ENCODE measurements at places on chromosomes 7 and 10.

DNA sequence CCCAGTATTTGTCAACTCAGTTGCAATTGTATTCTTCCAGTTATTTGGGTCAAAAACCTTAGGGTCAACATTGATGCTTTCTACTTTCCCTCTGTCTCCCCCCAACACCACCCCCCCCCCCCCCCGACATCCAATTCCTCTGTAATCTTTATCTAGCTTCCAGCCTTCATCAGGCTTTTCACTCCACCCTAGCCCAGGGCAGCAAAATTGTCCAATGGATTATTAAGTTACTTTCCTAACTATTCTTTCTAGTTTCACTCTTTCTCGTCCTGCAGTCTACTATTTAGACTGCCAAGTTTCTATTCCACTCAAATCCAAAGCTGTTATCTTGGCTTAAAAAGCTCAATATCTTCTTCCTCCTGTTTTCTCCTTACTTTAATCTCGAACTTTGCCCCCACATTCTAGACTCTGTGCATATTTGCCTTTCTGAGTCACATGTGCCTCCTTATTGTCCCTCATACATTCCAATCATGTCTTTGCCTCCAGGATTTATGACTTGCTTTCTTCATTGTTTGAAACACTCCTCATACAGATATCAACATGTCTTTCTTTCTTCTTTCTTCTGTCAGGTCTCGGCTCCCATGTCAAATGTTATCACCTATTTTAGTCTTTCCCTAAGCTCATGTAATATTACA is 196.6 kb upstream of the TMEM196 start:
- no peak for DNase-seq

- DNase-seq, result no peak
Observed at GRCh38 chr7:45401851-45402250, 172.3 kb upstream of the ADCY1 start.

- DNase-seq, result no peak
Observed at GRCh38 chr10:72277996-72278667, 4.4 kb downstream of the DDIT4 start.

GRCh38 chr10:14010101-14010558 is 320.6 kb downstream of the FRMD4A start:
- no peak for DNase-seq

- peak; percentile 54 for DNase-seq
Observed at GRCh38 chr7:5704534-5704922, 76.9 kb downstream of the RNF216 start.

GRCh38 chr10:28983799-28984198 is 305.1 kb upstream of the LYZL1 start:
- DNase-seq, result no peak

GRCh38 chr10:110993024-110993693 is 73.8 kb downstream of the SHOC2 start:
- no peak for DNase-seq

GRCh38 chr7:31986878-31987518 is 83.2 kb downstream of the PDE1C start:
- no peak for DNase-seq

- DNase-seq, result no peak
Observed at GRCh38 chr10:8577686-8578085, 523.2 kb downstream of the GATA3 start.

DNA sequence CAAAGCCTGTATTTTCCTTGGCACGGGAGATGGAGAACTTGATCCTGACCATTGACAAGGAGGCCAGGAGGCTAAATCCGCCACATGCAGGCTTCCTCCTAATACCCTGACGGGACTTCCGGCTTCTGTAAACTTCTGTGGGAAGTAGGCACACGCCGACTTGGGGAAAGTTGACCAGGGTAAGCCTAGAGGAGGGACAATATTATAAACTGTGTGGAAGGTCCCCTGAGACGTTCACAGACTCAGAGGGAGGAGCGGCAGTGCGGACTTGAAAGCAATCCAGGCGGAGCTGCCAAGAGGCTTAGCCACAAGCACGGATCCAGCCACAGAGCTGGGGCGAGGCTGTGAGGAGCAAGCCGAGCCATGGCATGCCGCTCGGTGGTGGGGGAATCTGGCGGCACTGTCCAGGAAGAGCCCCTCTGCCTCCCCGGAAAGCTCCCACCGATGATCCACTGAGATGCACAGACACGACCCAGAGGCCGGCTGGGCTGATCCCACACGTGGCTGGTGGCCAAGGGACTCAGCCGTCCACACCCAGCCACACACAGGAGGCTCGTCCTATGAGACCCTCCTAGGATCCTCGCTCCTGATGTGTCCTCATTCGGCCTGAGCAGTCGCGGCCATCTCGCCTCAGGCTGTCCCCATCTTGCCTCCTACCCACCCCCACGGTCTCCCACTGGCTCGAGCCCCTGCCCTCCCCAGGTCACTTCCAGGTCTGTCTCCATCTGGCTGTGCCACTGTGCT is 40.0 kb upstream of the INSIG1 start:
- DNase-seq, result no peak

DNA sequence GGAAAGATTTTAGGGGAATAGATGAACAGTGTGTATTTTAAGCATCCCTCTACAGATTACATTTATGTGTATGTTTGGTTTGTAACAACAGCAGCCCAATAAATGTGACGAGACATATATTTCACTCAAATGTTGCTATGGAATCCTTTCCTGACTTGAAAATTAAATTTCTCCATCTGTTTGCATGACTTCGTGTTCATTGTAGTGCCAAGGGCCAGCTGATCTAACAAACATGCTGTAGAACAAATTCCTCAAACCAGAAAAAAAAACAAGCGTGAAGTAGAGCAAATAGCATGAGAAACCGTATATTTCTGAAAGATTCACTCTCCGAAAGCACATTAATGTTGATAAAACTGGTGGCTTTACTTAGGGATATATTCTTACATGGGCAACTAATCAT is 87.8 kb downstream of the NRCAM start:
- no peak for DNase-seq

DNA sequence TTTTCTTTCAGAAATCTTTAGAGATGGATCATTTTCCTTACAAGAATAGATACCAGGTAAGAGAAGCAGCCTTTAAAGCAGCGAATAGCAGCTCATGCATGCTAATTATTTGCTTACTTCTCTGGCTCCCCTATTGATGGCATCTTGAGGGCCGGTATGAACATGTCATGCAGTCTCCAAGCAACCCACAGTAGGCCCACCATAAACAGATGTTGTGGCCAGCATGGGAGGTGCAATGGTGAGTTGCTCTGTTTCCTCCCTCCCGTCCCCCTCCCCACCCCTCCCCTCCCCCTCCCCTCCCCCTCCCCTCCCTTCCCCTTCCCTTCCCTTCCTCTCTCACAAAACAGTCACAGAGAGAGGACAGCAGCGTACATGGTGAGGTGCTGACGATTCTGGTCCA is 9.7 kb upstream of the ZNF273 start:
- no peak for DNase-seq

GRCh38 chr7:11194492-11194891 is 220.8 kb downstream of the PHF14 start:
- DNase-seq, result no peak

GRCh38 chr7:66886152-66886551 is 34.9 kb upstream of the TMEM248 start:
- DNase-seq, result no peak

GRCh38 chr7:134367956-134368749 is 51.4 kb upstream of the SLC35B4 start:
- no peak for DNase-seq

DNA sequence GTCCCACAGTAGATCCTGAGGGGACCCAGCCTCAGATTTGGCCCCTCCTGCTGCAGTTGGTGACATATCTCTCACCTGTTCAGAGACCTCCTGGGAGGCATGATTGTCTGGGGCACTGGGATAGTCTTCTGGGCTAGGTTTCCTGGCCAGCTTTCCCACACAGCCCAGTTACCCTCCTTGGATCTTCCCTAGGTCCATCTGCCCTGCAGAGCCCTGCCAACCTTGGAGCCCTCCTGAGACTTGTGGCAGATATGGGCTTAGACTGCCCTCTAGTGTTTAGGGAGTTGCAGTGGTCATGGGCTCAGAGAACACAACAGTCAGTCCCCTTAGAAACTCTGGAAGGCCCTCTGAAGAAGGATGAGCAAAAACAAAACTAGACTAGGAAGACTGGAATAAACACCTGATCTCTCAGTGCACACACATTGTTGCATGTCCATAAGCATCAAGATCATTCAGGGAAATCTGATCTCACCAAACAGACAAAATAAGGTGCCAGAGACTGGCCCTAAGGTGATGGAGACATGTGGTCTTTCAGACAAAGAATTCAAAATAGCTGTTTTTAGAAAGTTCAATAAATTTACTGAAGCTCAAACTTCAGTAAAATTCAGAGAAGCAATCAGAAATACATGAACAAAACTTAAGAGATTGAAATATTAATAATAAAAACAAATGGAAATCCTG is 324.6 kb downstream of the ATRNL1 start:
- no peak for DNase-seq

GRCh38 chr10:132434405-132435005 is 37.5 kb downstream of the PWWP2B start:
- DNase-seq, result no peak

DNA sequence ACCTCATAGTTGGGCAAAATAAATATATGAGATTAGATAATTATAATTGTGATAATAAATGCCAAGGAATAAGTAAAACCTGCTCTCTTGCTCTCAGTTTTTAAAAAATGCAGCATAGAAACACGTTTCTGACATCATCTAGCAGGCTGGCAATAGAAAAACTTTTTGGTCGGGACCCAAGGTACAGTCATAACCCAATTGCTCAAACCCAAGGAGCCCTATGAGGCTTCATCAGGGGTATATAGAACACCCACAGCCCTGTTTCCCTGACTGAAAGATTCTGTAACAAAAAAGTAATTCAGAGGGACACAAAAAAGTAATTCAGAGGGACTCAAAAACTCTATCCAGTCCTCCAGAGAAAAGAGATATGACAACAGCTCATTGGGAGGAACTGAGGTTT is 3.8 kb downstream of the PDE1C start:
- no peak for DNase-seq

DNA sequence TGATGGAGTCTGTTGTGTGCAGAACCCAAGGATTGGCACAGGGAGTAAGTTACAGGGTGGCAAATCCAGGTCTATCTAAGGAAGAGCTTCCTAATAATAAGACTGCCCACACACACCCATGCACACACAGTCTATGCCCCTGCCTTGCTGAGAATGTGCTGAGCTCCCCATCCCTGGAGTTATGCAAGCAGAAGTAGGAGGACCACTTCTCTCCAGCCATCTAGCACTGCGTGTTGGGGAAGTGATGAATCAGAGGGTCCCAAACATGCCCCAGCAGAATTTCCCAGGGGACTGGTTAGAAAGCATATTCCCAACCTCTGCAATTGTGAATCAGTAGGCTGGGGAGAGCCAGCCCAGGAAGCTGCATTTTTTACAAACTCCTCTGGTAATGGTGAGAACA is 117.2 kb downstream of the CDH23 start:
- no peak for DNase-seq

DNA sequence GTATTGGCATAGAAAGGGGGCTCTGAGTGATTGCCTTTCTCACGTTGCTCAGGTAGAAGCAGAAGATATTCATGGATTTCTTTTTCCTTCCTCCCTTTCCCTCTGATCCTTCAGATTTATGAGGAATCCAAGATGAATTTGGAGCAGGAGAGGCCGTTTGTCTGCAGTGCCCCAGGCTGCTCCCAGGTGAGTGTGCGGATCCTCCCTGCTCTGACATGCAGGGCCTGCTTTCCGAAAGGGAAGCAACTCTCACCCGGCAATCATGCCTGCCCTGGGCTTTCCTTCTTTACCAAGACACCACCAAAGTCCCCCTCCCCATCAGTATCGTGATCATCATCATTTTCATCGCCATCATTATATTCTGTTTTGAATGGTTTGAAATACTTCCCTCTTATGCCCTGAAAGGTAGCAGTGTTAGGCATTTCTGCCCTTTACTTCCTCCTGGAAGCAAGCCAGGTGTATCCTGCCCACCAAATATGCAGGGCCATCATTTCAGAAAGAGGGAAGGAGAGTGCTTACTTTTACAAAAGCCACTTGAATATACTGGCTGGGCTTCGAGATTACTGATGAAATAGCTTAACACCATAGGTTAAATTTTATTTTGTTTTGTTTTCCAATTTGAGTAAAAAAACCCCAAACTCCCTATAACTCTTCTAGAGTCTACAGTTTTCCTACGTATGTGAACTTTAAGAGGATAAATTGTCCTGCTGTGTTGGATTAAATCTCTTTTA is 75.9 kb downstream of the CREB5 start:
- no peak for DNase-seq

DNA sequence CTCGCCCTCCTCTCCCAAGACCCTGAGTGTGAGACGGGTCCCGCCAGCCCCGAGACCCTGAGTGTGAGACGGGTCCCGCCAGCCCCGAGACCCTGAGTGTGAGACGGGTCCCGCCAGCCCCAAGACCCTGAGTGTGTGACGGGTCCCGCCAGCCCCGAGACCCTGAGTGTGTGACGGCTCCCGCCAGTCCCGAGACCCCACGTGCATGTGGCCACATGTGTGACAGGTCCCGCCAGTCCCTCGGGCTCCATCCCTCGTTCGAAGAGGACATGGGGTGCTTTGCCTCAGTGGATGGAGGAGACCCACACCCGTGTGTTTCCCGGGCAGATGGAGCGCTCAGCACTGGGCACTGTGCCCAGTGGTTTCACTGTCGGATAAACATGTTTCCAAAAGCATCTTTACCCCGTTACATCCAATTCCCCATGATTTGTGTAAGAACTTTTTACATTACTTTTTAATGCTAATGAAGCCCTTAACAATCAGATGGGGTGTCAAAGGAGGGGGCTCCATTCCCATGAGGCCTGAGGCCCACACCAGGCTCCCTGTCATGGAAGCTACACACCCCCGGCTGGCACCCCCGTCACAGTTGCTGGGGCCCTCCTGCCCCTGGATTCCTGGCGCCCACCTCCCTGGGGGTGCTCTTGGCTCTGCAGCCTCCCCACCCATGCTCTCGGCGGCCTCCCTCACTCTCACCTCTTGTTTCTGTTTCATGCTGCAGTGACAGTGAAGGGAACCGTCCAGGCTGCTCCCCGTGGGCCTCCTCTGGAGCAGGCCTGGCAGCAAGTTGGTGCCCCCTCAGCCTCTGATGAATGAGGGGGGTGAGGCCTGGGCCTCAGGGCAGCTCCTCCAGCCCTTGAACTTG is 48.5 kb upstream of the CFAP46 start:
- no peak for DNase-seq

DNA sequence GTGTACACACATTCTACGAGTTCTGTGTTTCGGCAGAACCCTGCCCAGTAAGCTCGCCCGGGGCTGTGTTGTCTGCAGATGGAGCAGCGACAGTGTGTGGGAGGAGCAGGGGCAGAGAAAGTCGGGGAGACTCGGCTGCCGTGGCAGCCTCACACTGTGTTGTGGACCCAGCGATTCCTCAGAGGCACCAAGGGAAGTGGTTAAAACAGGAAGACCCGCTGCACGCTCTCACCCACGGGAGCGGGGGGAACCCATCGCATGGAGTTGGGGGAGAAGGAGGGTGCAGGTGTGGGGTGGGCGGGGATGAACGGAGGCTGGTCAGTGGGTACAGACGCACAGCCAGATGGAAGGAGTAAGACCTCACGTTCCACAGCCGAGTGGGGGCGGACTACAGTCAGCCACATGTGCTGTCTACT is 250.2 kb downstream of the ELFN1 start:
- no peak for DNase-seq

DNA sequence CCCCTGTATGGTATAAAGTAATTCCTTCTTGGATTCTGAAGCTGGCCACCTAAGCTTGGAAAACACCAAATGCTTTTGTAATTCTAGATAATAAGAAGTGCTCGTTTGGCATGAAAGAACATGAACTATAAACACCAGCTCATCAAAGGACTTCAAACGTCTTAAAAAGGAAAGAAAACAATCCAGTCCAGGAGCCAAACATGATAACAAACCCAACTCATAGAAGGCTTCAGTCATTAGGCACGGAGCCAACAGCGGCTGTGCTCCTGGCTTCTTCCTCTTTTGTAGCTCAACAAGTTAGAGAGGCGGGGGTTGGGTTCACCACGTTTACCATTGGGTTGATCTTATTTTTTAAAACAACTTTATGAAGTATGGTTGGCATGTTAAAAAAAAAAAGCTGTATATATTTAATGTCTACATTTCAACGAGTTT is 56.4 kb upstream of the ECHDC3 start:
- DNase-seq, result no peak

Measured in stimulated activated CD4-positive, alpha-beta T cell treated with anti-CD3 and anti-CD28 coated beads, Interleukin-1b, Interleukin-23, amount 100 ng/mL, for 1 hour (primary cell).